ENCODE measurements at places on chromosomes 4 and X. TPM values are rescaled to one million over a fixed set of nuclear protein-coding genes. Genes with fewer than 3 reads are reported as not detected.

GRCh38 chr4:147736458-147736857 is 4.6 kb downstream of the ARHGAP10 start:
- peaks cover 21% of the 10 kb centered on the region for H3K27me3 ChIP-seq
- H3K27ac ChIP-seq, result peak overlapping the region; percentile 39
- DNase-seq, result no peak
- peaks cover 45% of the 10 kb centered on the region for H3K4me1 ChIP-seq
- no peak overlapping the region for H3K4me3 ChIP-seq

DNA sequence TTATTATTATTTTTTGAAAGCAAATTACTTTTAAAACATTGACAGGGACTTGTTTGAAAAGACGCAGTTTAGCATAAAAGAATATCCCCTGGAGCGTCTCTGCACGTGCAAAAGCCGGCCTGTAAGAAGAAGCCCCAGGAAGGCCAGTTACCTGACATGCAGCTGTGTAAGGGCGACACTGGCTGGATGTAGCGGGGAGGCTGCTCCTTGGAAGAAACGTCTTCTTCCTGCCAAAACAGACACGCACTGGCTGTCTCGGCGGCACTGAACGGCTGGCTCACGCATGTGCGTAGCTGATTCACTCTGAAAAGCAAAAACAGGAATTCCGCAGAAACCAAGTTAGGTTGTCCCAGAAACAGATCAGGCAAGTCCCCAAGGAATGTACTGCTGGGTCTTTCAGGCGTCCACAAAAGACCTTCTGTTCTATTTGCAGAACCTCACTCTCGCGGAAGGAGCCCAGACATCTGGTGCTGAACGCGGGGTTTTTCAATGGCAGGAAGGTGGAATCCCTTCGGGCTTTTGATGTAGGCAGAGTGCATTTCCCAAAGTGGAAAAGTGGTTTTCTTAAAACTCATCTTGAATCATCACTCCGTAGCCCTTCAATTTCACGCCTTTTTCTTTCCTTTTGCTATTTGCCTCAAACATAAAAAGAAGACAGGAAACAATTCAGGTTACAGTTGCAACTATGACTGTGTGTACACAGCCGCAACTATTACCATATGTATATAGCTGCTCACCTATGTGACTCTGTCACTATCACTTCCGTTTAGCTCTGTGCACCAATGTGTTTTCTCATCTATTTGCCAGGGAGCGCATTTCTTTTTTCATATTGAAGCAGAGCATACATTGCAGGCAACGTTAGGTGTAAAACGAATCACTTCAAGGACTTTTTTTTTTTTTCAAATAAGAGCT is 38.1 kb upstream of the ARSH start:
- peak overlapping the region; percentile 82 for H3K27ac ChIP-seq
- H3K36me3 ChIP-seq, result no peaks in the 10 kb centered on the region
- peak overlapping the region; percentile 82 for H3K4me3 ChIP-seq
- peaks cover 10% of the 10 kb centered on the region for H3K4me1 ChIP-seq
- peak; percentile 31 for DNase-seq
- H3K27me3 ChIP-seq, result no peaks in the 10 kb centered on the region

DNA sequence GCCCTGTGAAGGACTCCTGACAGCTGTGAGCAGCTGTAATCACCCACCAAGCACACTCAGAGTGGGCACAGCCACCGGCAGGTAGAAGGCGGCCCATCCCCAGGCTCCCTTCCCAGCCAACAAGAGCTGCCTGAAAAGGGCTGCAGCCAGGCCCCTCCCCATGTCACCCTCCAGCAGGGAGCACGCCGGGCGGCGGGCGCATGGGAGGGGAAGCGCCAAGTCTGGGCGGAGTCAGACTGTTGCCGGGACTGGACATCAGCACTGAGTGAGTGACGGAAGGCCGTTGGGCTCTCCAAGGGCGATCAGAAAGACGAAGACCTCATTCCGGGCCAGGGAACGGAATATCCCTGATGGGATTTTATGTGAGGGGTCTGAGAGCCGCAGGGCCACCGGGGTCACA is 82.1 kb downstream of the PPP2R2C start:
- no peak for DNase-seq
- H3K36me3 ChIP-seq, result no peaks in the 10 kb centered on the region
- H3K4me3 ChIP-seq, result no peak overlapping the region
- no peak overlapping the region for H3K27ac ChIP-seq
- peaks cover 3% of the 10 kb centered on the region for H3K4me1 ChIP-seq
- H3K27me3 ChIP-seq, result peaks cover 11% of the 10 kb centered on the region

DNA sequence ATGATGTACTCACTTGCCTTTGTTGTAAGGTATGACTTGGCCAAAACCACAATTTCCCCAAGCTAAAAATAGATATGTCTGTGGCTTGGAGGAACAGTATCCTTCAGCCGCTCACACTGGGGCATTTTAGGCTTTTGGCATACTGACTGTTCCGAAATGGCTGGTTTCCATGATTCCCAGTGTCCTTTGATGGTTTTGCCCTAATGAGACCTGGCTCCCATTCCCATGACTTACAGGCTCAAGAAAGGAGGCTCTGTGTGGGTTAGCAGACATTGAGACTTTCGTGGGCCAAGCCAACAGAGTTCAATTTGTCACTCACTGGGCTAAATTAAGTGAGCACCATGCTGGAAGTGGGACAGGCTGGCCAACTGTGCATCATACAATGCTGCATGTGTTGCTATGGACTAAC is 150.6 kb downstream of the CEP135 start:
- no peaks in the 10 kb centered on the region for H3K27me3 ChIP-seq
- no peak overlapping the region for H3K27ac ChIP-seq
- peaks cover 17% of the 10 kb centered on the region for H3K4me1 ChIP-seq
- H3K36me3 ChIP-seq, result no peaks in the 10 kb centered on the region

DNA sequence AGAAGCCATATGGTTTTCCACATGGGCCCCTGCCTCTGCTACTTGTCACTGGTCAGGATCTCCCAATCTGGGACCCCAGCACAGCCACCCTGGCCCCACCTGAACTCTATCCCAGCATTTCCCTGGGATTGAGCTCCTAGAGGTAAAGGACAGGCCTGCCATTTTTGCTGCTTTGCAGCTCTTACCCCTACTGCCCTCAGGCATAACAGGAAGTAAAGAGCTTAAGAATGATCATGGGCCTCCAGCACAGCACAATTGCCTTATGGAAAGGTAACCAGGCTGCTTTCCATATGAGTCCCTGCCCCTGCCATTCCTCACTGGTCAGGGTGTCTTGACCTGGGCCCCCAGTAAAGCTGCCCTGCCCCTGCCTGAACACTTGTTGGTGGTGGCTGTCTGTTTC is 254.9 kb upstream of the ZCCHC13 start:
- H3K27ac ChIP-seq, result no peak overlapping the region
- peaks cover 2% of the 10 kb centered on the region for H3K27me3 ChIP-seq
- no peak for DNase-seq

GRCh38 chr4:88018466-88018865 is 11.0 kb downstream of the PKD2 start:
- peaks cover 3% of the 10 kb centered on the region for H3K4me1 ChIP-seq
- no peak overlapping the region for H3K4me3 ChIP-seq

- H3K27me3 ChIP-seq, result no peaks in the 10 kb centered on the region
- no peaks in the 10 kb centered on the region for H3K36me3 ChIP-seq
- no peaks in the 10 kb centered on the region for H3K4me1 ChIP-seq
Observed at GRCh38 chrX:117711782-117712181, 404.8 kb downstream of the KLHL13 start.

VCX gene
- total RNA-seq, result 1.1 TPM

NLGN3 gene
- 3.1 TPM for total RNA-seq

RPS6KA6 gene
- 36.0 TPM for total RNA-seq

AWAT2 gene
- not detected for total RNA-seq

Measured in glutamatergic neuron (in vitro differentiated cells).